T-cell (primary cell): ENCODE measurements at places on chromosomes 11 and 22. TPM values are rescaled to one million over a fixed set of nuclear protein-coding genes. Genes with fewer than 3 reads are reported as not detected.

Gene SCN2B
- total RNA-seq = not detected

- H3K27ac ChIP-seq = no peak overlapping the region
- H3K4me1 ChIP-seq = no peaks in the 10 kb centered on the region
- no peaks in the 10 kb centered on the region for H3K36me3 ChIP-seq
- no peak for DNase-seq
- H3K4me3 ChIP-seq = no peak overlapping the region
These were observed 3.9 kb upstream of the PLA2G3 start for GRCh38 chr22:31144223-31144622.

- no peaks in the 10 kb centered on the region for H3K36me3 ChIP-seq
- no peak for DNase-seq
- no peak overlapping the region for H3K4me3 ChIP-seq
- H3K27ac ChIP-seq = no peak overlapping the region
- H3K27me3 ChIP-seq = no peaks in the 10 kb centered on the region
- peaks cover 13% of the 10 kb centered on the region for H3K4me1 ChIP-seq
These were observed 3.4 kb downstream of the C11orf71 start for GRCh38 chr11:114396916-114397315.

Gene CYB5R3
- total RNA-seq = 50.8 TPM

DNA sequence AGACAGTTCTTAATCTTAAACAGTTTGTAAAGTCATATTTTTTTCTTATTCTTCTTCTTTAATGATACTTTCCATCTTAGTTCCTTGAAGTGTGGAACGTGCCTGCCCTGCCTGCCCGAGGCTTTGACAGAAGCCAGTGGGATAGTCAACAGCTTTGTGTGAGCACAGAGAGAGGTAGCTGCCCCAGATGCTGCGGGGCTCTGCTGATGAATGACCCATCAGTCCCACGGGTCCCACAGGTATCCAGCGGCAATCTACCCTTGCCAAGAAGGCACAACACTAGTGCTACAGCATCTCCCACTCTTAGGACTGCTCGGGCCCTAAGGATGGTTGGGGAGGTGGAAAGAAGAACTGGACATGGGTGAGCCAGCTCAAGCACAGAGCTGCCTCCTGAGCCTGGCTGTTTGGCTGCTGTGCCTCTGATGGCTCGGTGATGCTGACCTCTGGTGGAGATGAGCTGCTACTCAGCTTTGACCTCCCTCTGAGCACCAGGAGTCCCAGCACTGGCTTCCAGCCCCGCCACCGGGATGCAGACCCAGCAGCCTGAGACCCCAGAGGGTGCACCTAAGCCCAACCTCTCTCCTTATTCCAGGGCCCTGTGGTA, 11.8 kb upstream of the APLNR start:
- H3K27ac ChIP-seq = no peak overlapping the region
- peaks cover 9% of the 10 kb centered on the region for H3K27me3 ChIP-seq
- no peak overlapping the region for H3K4me3 ChIP-seq

DNA sequence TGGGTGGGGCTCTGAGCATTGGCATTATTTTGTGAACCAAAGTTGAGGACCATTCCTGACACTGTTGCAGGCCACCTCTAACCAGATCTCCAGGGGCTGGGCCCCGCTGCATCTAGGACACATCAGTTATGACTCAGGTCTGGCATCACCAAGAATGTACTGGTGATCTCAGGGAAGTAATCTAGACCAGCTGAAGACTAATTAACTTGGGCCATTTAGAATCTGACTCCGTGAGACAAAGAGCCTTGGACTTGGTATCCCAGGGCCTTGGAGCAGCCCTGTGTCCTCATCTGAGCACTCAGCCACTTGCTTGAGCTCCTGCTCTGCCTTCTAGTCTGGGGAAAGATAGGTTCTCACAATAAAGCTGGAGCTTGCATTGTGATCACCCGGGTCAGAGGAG, 200.6 kb downstream of the KIRREL3 start:
- no peaks in the 10 kb centered on the region for H3K4me1 ChIP-seq
- no peak for DNase-seq
- no peak overlapping the region for H3K4me3 ChIP-seq
- H3K36me3 ChIP-seq = no peaks in the 10 kb centered on the region

DNA sequence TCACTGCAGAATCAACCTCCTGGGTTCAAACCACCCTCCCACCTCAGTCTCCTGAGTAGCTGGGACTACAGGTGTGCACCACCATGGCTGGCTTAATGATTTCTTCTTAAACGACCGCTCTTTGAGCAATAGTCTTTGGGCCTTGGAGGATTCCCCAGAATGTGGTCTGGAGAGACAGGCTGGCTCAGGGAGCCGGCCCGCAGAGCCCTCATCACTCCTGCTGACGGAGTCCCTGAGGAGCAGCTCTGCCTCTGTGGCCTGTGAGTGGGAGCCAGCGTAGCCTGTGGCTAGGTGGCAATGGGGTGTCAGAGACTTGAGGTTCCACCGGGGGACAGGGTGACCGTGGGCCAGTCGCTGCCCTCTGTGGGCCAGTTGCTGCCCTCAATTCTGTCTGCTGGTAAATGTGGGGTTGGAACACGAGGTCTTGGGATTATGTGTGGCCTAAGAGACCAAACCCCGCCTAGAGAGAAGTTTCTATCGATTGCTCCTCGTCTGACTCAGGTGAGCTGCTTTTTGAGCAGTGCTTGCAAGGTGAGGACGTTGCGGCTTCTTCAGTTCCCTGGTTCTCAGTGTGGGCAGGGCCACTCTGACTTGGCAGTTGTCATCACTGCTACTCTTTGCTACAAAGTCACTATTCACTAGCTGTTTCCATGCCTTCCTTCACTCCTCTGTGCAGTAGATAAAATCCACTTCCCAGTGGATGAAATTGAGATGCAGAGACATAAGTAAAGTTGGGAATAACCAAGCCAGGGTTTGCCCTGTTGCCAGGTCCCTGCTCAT, 124.8 kb upstream of the NECTIN1 start:
- H3K27me3 ChIP-seq = no peaks in the 10 kb centered on the region
- H3K4me3 ChIP-seq = no peak overlapping the region
- no peaks in the 10 kb centered on the region for H3K36me3 ChIP-seq
- no peaks in the 10 kb centered on the region for H3K4me1 ChIP-seq
- DNase-seq = no peak

Gene C11orf87
- not detected for total RNA-seq

Gene KDM4E
- not detected for total RNA-seq

DNA sequence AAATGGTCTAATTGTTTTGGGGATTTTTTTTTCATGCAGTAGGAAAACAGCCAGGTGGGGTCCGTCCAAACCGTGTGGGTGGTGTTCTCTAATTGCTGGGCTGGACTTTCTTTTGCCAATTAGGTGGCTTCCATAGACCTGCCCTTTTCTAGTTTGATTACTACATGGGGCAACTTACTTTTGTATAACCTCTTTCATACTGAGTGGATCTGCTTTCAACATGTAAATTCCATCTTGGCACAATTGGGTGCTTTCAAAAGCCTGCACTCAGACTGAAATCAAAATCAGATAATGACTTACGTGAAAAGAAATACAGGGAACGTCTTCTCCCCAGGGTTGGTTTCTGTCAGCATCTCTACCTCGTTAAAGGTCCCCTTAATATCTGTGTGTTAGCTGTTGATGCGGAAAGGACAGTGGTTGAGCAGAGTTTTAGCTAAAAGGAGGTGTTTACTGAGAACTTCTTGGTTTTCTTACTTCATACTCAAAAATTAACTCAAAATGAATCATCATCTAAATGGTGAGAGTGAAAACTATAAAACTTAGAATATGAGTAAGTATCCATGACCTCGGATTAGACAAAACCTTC, 72.1 kb downstream of the BARX2 start:
- H3K27ac ChIP-seq = no peak overlapping the region
- H3K36me3 ChIP-seq = no peaks in the 10 kb centered on the region
- no peak for DNase-seq
- H3K27me3 ChIP-seq = no peaks in the 10 kb centered on the region

GRCh38 chr22:45879552-45879949, 97.4 kb downstream of the WNT7B start:
- no peak for DNase-seq
- no peak overlapping the region for H3K4me3 ChIP-seq
- peaks cover 5% of the 10 kb centered on the region for H3K27me3 ChIP-seq
- H3K36me3 ChIP-seq = no peaks in the 10 kb centered on the region
- no peak overlapping the region for H3K27ac ChIP-seq
- H3K4me1 ChIP-seq = no peaks in the 10 kb centered on the region

DNA sequence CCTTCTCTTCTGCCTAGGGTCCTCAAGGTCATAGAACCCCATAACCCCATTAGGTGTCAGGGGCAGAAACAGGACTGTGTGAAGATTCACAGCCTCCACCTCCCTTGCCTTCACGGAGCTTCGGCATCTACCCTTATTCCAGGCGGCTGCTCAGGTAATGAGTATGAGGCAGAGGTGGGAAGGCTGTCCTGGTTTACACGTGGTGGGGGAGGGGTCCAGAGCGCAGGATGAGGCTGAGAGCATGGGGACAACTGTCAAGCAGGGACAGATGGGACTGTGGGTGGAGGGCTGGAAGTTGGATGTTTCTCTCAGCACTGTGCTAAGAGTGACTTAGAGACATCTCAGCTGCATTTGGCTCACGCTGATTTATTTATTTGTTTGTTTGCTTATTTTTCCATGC, 4.3 kb upstream of the RAD9A start:
- no peak overlapping the region for H3K4me3 ChIP-seq
- no peak for DNase-seq
- H3K27me3 ChIP-seq = peaks cover 3% of the 10 kb centered on the region
- H3K27ac ChIP-seq = no peak overlapping the region

Gene HTR3A
- total RNA-seq = 0.13 TPM

- H3K36me3 ChIP-seq = no peaks in the 10 kb centered on the region
- peaks cover 15% of the 10 kb centered on the region for H3K4me1 ChIP-seq
- DNase-seq = no peak
These were observed 16.4 kb upstream of the SNX32 start for GRCh38 chr11:65817312-65817834.

- H3K36me3 ChIP-seq = no peaks in the 10 kb centered on the region
- H3K27ac ChIP-seq = no peak overlapping the region
- no peak for DNase-seq
- no peaks in the 10 kb centered on the region for H3K27me3 ChIP-seq
These were observed 1533.5 kb upstream of the RAG2 start for GRCh38 chr11:38131535-38131934.

Gene BACE1
- total RNA-seq = 2.1 TPM

DNA sequence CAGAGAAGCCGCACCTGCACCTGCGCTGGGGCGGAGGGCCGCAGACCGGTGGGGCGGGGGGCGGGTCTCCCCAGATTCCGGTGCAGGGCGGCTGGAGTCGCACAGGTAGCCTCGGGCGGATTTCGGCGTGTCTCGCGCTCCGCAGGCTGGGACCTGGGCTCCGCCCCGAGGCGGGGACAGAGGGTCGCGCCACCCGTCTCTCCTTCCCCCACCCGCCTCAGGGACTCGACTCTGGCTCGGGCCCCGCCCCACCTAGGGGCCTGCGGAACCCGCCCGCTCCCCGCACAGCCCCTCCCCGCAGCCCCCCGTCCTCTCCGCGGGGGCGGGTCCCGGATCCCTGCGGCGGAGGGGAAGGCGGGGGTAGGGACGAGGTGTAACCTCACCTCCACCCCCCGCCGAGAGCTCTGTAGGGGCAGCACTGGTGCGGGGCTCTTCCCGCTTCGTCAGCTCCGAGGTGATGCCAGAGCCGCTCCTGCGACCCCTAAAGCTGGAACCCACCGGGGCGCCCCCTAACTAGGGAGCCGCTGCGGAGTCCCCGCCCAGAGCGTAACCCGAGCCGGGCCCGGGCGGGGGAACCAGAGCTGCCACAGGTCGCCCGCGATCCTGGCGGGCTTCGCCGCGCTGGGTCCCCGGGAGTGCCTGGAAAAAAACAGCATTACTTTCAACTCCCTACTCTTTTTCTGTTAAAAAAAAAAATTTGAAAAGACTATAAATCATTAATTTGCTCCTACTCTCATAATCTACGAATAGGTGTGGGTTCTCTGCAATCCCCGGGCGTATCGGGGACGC, at the start of gene SLC29A2:
Gene SLC29A2 (minus strand): TSS at position 134 of the 789 bp plus-strand sequence. CDS start 169 bp downstream, outside the sequence.
- H3K27ac ChIP-seq = peak within 1 kb of the TSS; percentile 75
- no peaks in the 10 kb centered on the region for H3K27me3 ChIP-seq
- H3K4me1 ChIP-seq = peaks cover 15% of the 10 kb centered on the region
- peak within 1 kb of the TSS; percentile 83 for H3K4me3 ChIP-seq
- H3K36me3 ChIP-seq = peaks cover 14% of the 10 kb centered on the region
- DNase-seq = peak; percentile 67

Gene OR5T2
- not detected for total RNA-seq

GRCh38 chr11:6345366-6345765, 25.1 kb upstream of the CAVIN3 start:
- DNase-seq = no peak
- no peak overlapping the region for H3K27ac ChIP-seq
- H3K4me3 ChIP-seq = no peak overlapping the region
- no peaks in the 10 kb centered on the region for H3K27me3 ChIP-seq
- no peaks in the 10 kb centered on the region for H3K36me3 ChIP-seq

Gene CSNK2A3
- not detected for total RNA-seq
